ENCODE measurements at places on chromosomes 2 and 18.
A peak's percentile ranks its signal among the peaks of the same experiment; 100 is the strongest.

- no peak for DNase-seq
Measured at GRCh38 chr2:69789772-69790600, 39.5 kb upstream of the GMCL1 start.

DNA sequence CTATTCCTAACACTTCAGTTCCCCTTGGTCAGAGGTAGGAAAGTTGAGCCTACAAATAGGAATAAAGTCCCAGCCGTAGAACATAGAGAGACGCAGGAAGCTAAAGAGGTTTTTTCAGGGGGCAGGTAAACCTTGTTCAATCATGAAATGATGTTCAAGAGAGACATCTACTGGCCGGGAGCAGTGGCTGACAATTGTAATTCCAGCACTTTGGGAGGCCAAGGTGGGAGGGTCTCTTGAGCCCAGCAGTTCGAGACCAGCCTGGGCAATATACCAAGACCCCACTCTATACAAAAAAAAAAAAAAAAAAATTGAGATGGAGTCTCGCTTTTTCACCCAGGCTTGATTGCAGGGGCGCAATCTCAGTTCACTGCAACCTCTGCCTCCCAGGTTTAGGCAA lies 66.7 kb upstream of the DNAJC10 start:
- peak; percentile 48 for DNase-seq

DNA sequence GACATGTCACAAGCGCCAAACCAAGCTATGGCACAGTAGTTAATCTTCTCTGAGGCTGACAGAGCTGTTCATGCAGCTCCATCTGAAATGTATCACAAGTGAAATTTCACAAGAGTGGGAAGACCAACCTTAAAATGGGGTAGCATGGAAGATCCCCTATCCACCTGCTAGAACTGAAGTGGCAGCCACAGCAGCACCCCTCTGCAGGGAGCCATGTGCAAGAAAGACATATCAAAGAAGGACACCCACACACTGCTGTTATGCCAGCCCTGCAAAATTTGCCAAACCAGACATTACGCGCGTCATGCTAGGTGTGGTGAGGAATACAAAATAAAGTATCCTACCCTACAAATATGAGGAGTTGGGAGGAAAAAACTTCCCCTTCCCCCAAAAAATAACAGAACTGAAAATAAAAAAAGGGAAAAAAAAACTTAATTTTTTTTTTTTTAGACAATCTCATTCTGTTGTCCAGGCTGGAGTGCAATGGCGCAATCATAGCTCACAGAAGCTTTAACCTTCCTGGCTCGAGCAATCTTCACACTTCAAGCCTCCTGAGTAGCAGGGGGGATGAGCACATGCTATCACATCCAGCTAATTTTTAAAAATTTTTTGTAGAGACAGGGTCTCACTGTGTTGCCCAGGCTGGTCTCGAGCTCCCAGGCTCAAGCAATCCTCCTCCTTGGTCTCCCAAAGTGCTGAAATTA lies 76.2 kb downstream of the STK39 start:
- DNase-seq, result no peak

GRCh38 chr2:46277431-46278190 lies 19.6 kb upstream of the EPAS1 start:
- no peak for DNase-seq

- DNase-seq, result no peak
Measured at GRCh38 chr2:61620244-61621159, 82.3 kb upstream of the XPO1 start.

- DNase-seq, result no peak
Measured at GRCh38 chr2:36858551-36859365, 107.6 kb downstream of the STRN start.

DNA sequence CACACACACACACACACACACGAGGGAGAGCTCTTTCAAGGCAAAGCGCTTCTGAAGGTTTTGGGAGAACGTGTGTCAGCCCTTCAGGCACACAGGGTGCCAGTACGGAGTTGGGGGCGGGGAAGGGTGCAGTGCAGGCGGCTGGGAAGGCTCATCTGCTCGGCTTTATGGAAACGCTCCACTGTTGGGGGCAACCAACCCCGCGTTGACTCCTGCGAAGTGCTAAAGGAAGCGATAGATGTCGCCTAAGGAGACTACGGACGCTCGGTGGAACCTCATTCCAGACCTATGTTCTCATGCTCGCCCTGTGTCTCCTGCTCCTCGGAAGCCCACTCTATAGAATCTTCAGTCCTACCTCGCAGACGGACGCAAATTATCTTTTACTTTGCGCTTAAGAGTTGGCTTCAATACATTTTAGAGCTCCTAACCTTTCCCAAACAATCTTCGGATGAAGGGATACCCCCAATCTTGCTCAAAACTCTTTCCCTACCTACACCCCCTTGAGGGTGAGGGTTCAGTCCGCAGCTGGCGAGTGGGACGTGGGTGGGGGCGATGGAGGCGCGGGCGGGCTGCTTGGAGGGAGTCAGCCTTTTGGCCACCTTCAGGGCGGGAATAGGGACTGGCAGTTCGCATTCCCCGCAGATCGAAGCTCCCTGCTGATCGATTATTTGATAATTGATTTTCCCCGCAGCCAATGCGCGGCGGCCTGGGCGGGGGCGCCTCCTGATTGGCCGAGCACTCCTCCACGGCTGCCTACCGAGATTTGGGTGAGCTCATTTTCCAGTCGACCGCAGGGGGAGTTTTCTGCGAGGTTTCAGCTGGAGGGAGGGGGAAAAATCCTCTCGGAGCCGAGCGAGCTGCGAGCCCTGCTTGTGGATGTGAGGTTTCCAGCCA lies 1.9 kb upstream of the MEIS1 start:
- peak; percentile 76 for DNase-seq

DNA sequence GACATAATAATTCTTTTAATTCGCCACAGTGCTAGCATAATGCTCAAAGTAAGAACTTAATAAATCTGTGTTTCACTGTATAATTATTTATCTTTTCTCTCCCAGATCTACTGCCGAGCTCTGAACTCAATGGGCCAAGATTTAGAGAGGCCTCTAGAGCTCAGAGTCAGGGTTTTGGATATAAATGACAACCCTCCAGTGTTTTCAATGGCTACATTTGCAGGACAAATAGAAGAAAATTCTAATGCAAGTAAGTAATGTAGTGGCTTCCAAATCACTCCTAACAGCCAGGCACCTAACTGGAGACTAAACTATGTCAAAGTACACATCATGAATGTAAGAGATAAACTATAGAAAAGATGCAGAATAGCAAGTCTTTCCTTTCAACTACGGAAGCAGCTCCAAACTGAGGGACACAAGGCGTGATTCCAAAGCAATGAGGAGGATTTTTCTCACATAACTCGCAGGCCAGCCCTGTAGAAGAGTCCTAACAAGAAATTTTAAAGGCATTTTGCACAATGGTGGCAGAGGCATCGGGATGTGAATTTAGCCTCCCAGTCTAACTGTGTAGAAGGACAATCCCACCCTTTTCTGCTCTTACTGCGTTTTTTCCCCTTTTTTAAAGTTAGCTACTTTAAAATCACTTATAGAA lies 12.0 kb downstream of the DSG1 start:
- no peak for DNase-seq

- no peak for DNase-seq
Measured at GRCh38 chr2:166572937-166573336, 78.9 kb upstream of the SCN7A start.

DNA sequence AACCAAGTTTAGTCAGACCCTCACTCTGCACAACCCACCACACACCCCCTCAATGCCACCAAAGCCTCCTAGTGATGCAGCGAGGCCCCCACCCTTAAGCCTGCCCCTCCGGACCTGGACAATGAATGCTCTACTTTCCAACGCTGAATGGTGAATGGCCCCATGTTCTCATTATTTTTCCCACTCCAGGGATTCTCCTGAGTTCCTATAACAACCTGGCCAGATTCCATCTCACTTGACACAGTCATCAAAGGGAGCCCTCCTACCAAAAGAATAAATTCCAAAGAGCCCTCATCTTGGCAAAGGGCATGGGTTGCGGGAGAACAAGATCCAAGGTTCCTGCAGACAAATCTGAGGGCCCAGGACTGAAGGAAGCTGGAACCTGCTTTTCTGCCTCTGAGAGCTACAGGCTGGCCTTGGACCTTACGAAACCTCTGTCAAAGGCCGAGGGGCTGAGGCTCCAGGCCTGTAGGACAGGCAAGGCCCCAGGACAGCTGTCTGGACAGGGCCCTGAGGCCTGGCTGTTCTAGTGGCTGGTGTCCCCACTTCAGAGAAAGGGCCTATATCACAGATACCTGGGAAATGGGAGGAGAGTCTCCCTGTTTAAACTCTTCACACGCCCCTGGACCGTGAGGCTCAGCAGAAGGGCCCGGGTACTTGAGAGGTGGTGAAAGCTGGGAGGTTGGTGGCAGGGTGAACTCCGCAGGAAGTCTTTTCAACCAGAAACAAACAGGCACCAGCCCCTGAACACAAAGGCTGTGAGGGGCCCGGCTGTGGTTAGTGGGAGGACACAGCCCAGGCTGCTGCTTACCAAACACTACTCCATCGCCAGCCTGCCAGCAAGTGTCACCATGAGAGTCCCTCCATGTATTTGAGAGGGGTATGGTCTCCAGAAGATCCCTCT lies 27.3 kb downstream of the SFXN5 start:
- DNase-seq, result no peak

- no peak for DNase-seq
Measured at GRCh38 chr2:49262801-49263560, 108.7 kb upstream of the FSHR start.
